ENCODE measurements at places on chromosomes 7 and 10.

- DNase-seq = no peak
Observed at GRCh38 chr7:100598425-100598824, 3.7 kb upstream of the PCOLCE start.

DNA sequence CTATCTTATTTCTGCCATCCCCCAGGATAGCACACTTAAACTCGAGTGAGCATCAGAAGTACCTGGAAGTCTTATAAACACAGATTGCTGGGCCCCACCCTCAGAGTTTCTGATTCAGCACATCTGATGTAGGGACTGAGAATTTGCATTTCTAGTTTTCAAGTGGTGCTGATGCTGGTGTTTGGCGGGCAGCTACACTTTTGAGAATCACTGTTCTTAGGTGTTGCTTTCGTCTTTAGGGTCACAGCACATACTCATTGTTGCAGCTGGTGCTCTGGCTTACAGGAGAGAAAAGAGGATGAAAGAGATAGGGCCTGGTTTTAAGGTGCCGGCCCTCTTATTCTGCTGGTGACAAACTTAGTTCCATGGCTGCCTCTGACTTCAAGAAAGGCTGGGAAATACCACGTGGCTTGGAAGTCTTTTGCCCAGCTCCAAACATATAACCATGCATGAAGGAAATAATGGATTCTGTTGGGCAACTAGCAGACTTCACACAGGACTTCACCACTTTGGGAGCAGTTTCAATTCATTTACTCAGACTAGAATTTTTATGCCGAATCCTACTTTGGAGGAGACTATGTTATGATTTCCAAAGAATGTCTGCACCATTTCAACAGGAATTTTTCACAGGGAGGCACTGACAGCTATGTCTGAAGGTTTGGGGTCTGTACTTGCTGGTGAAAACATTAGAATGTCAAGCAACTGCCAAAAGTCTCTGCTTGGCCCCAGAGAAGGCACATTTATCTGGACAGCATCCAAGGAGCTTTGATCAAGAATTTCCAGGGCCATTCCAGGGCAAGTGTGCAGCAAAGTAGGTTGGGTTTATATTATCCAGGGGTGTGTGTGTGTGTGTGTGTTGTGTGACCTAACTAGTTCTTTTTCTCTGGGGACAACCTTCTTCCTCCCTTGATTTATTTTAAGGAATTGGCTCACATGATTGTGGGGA is 6.9 kb upstream of the MINDY4 start:
- DNase-seq = no peak

DNA sequence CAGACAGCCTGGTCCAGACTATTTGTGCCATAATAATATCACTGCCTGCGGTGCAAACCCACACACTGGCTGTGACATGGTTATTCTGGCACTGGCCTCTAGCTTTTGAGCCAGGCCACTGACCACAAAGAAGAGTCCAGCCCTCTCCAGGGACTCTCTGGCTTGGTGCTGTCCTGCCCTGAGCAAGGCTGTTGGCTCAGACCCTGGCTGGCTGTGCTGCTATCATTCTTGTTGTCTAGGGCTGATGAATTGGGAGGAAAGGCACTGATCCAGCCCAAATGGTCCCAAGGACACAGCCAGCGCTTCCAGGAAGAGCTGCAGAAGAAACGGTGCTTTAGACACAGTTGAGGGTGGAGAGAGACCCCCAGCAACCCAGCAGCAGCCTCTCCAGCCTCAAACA is 80.8 kb downstream of the TMEM130 start:
- DNase-seq = no peak

DNA sequence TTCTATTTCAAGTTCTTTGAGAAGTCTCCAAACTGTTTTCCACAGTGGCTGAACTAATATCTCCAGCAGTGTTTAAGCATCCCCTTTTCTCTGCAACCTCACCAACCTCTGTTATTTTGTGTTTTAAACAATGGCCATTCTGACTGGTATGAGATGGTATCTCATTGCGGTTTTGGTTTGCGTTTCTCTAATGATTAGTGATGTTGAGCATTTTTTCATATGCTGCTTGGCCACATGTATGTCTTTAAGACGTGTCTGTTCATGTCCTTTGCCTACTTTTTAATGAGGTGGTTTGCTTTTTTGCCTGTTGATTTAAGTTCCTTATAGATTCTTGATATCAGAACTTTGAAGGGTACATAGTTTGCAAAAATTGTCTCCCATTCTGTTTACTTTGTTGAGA is 156.6 kb upstream of the IMMP2L start:
- no peak for DNase-seq

GRCh38 chr7:80124526-80125264 is 9.9 kb upstream of the GNAI1 start:
- DNase-seq = no peak

DNA sequence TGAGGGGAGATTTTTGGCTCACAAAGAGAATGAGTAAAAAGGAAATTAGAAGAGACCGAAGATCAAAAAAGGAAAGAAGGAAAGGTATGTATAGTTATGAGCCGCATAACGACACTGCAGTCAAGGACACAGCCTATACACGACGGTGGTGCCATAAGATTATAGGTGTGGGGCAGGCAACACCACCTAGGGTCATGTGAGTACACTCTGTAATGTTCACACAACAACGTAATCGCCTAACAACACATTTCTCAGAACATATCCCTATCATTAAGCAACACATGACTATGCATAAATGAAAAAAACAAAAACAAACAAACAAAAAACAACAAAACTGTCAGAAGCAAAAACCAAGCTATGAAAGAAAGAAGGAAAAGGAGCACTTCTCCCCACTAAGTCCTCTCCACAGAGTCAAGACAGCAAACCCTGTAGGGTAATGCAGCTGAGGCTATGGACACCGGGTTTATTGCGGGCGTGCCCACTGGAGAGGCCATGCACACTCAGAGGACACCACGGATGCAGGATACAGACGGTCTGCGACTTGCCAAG is 45.1 kb downstream of the PIP4K2A start:
- no peak for DNase-seq

DNA sequence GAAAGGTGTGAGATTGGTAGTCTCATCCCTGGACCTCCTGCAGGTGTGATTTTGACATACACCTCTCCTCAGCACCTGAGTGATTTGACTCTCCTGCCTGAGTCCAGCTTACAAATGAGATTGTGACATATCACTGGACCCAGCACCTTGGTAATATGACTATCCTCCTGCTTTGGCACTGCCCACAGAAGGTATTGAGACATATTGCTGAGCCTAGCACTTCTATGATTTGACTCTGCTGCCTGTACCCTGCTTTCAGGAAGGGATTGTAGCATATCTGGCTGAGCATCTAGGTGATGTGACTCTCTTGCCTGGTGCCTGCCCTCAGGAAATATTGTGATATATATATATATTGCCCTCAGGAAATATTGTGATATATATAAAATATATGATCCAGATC is 43.5 kb upstream of the ZNF680 start:
- DNase-seq = no peak

- no peak for DNase-seq
Observed at GRCh38 chr10:131848741-131849590, 51.8 kb upstream of the PPP2R2D start.

GRCh38 chr7:119007236-119007635 is 782.7 kb downstream of the ANKRD7 start:
- DNase-seq = no peak

- DNase-seq = no peak
Observed at GRCh38 chr7:24049296-24049695, 234.7 kb upstream of the NPY start.

DNA sequence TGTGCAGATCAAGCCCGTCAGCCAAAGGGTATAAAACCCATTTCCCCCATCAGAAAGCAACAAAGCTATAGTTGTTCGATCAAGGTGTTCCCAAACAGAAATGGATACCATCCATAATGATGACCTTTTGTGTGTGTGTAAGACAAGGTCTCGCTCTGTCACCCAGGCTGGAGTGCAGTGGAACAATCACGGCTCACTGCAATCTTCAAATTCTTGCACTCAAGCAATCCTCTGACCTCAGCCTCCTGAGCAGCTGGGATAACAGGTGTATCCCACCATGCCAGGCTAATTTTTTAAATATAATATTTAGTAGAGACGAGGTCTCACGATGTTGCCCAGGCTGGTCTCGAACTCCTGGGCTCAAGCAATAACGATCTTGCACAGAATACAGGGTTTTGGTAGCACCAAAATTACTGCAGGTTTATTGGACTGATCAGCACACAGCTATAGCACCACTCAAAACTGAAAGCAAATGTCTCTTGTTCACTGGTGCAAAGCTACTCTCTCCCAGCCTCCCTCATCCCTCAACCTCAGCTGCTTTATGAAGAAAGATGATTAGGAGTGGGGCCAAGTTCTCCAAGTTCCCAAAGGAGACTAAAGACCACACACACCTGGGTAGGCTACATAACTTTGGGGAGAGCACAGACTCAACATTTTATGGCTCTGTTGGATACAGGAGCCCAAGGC is 80.5 kb downstream of the ABI1 start:
- no peak for DNase-seq

All from stimulated activated CD8-positive, alpha-beta memory T cell treated with anti-CD3 and anti-CD28 coated beads, Interleukin-2, amount 100 ng/mL, for 48 hours (primary cell).